ENCODE measurements at places on chromosomes 7 and 10.

DNA sequence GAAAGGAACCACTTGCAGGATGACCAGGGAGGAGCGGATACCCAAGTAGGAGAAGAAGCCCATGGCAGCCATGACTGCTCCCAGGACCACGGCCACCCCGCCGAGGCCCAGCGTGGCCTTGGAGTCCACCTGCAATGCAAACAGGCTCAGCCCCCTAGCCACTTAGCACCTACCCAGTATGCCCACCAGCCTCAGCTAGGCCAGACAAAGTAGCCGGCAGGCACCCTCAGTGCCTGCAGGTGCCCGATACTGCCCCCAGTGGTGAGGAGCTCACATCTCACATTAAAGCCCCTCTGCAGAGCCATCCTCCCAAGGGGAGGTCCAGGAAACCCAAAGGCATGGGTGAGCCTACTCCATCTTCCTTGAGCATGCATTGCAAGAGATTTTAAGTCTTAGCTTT lies 6.6 kb downstream of the NPC1L1 start:
- DNase-seq: peak; percentile 35

DNA sequence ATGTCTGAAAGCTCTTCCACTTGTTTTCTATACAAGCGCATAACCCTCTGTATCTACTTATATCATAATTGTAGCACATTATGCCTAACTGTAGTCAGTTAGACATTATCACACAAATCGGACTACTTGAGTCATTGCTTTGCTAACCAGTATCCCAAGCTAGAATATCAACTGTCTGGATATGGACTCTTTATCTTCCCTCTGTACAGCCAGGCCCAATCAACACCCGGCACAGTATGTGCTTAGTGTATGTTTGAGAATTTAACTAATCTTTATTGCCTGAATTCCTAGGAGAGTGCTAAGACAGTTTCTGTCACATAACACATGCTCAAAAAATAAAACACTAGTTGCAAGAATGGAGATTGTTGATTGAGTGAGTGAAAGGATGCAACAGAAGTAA lies 211.2 kb downstream of the ARL4A start:
- DNase-seq: no peak

DNA sequence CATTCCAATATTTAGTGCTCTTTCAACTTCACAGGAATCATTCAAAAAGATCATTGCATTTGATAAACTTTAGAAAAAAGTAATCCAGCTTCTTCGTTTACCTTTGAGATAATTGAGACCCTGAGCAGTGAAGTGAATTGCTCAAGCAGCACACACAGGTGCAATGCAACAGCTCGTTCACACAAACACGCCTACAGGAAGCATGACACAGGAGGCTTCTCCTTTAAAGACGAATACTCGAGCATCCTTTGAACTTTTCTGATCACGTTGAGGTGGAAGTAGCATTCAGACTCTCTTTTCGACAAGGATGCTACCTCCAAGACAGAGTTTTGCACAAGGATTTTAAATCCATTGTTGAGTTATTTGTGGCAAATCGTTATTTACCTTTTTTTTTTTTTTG lies 18.0 kb upstream of the RSU1 start:
- no peak for DNase-seq

GRCh38 chr10:5744849-5745248 lies 60.2 kb downstream of the TASOR2 start:
- DNase-seq: no peak

- DNase-seq: no peak
These were observed 40.5 kb upstream of the HERPUD2 start for GRCh38 chr7:35735396-35735795.
